Activated CD8-positive, alpha-beta memory T cell treated with anti-CD3 and anti-CD28 coated beads for 1 hour (primary cell): ENCODE measurements at places on chromosomes 7 and 10.

- no peak for DNase-seq
These were observed 182.9 kb upstream of the SHH start for GRCh38 chr7:155995183-155995612.

DNA sequence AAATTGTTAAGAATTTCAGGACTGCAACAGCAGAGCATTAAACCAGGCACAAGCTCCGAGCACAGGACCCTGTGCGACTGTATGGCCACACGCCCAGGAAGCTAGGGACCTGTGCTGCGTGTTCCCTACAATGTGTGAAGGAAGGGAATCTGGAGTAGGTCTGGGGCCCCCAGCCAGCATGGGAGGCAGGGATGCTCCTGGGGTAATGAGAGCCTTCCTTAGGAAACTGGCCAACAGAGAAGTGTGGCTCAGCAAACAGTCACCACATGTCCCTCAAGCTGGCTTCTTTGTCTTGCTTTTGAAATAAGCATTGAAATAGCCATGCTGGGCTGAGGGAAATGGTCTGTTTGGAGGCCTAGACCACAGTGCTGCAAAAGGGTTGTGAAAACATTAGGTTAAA, 8.2 kb downstream of the BLNK start:
- no peak for DNase-seq

DNA sequence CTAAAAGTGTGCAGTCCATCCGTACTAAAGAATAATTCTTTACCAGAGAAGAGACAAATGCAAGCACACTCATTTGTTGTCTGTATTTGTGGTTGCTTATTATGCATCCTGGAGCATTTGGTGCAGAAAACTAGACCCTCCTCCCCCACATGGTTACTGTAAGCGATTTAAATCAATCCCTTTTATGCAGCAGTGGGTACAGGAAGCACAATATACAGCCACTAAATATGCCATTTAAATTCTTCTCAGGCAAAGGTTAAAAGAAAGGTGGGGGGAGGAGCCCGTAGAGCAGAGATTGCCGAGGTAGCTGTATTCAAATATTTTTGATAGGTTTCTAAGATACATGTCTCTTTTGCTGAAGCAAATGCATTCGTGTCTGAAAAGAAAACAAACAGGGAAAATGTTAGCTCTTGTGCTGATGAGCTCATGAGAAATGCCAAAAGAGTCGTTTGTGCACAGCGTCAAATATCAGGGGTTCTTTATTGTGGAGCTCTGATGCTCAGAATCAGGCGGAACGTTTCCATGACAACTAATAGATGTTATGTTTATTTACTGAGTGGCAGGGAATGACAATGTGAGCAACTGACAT, 131.3 kb upstream of the NPVF start:
- DNase-seq, result no peak

- DNase-seq, result no peak
These were observed 59.2 kb upstream of the OIT3 start for GRCh38 chr10:72834183-72834825.

- DNase-seq, result no peak
These were observed 2.2 kb upstream of the GTF2I start for GRCh38 chr7:74655324-74655723.

DNA sequence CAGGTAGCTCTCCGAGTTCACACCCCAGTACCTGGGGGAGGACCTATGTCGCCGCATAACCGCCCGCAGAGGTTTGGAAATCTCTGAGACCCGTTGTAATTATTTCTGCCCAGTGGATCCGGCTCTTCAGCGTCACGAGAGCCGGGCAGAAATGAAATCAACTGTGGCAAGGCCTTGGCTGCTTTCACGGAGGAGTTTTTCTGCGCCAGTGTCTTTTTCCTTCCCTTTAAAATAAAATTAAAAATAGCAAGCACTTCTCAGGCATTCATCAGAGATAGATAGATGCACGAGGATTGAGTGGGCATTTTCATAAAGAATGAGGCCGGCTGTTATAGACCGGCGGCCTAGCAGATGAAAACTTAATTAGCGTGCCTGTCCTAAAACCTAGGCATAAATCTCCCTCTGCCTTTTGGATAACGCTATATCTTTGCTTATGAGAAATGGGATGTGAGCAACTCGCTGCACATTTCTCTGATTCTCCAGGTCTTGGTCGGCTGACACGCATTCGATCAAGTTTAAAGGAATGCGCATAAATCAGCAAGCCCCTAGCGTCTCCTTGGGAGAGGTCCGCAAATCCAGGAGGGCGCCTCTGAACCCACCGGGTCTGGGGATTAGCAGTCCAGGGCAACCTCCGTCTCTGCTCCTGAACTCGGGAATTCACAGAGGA, 6.4 kb downstream of the HOXA13 start:
- no peak for DNase-seq

GRCh38 chr10:64365663-64366062, 844.5 kb downstream of the REEP3 start:
- no peak for DNase-seq

- no peak for DNase-seq
These were observed 228.2 kb downstream of the NSUN6 start for GRCh38 chr10:18423058-18423637.

GRCh38 chr10:102869258-102870198, at the start of gene AS3MT:
AS3MT (plus strand) TSS chr10:102869470; CDS start chr10:102869593, 123 bp downstream.
- no peak for DNase-seq
